ENCODE measurements at places on chromosomes 4 and X. TPM values are rescaled to one million over a fixed set of nuclear protein-coding genes. Genes with fewer than 3 reads are reported as not detected.

SMIM10 gene
- total RNA-seq: 12.0 TPM

RAB39B gene
- 1.6 TPM for total RNA-seq

IL21 gene
- total RNA-seq: not detected

SMR3A gene
- total RNA-seq: not detected

FHL1 gene
- 149 TPM for total RNA-seq

MAP9 gene
- 3.8 TPM for total RNA-seq

SULT1E1 gene
- total RNA-seq: not detected

DNA sequence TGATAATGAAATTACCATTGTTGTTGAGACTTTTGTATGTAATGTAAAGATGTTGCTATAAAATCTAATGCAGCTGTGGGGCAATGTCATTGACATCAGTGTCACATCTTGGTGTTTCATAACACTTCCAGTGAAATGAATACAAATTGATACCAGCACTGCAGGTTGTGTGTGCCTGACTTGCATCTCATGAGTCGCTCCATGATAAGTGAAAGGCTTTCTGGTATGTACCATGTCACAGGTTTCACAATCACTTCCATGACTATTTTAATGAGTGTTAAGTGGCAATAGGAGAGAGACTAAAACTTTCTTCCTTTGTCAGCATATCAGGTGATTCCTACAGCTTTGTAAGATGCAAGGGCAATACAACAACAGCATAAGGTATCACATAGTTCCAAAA is 94.4 kb downstream of the ABCB7 start:
- no peak for DNase-seq

- DNase-seq: no peak
Observed at GRCh38 chr4:102474736-102475504, 26.2 kb upstream of the NFKB1 start.

DNA sequence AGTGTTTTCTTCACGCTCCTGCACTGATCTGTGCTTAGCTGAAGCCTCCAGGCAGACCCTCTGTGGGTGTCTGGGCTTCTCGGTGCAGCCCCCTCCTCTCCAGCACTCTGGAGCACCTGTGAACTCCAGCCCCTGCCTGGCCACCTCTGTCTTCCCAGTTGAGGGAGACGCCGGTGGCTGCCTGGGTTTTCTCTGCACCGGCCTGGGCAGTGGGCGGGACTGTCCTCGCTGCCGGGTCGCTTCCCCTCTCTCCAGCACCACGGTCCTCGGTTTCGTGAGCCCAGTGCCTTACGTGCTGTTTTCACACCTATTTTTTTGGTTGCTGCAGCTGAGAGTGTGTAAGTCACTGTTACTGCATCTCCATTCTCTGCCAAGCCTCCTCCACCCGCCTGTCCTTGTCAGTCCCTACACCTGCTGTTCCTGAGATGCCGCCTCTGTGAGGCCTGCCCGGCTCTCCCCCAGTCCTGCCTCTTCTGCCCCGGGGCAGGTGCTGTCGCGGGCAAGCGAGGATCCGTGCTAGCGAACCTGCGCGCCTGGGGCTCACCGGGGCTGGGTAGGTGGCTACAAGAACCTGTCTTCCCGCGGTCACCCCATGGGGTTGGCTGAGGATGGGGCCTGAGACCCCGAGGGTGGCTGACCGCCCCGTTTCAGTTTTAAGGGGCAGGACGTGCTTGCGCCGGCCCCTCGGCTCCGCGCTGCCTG is 2.4 kb upstream of the FGFRL1 start:
- no peak for DNase-seq

DNA sequence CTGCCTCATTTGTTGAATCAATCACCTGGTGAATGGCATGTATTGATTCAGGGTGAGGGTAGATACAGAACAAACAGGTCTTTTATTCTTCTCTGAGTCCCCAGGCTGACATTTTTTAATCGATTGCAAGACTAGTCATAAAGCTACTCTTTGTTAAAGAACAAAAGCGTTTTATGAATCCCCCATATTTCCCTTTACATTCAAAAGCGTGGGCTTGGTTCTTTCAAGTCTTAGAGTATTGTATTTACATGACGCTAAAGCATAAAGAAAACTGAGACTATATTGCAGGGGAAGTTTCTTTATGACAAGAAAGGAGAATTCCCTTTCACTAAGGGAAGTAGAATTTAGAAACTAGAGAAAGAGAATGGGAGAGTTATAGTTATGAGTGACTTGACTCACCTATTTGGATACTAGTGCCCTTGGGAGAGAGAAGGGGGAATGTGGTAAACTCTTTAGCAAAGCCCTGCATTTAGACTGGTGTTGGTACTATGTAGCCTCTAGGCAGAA is 69.3 kb upstream of the PDE5A start:
- DNase-seq: no peak

- DNase-seq: no peak
Observed at GRCh38 chrX:40449956-40450706, 130.6 kb upstream of the ATP6AP2 start.

GRCh38 chr4:153514688-153515426 is 48.7 kb downstream of the TMEM131L start:
- DNase-seq: no peak

DNA sequence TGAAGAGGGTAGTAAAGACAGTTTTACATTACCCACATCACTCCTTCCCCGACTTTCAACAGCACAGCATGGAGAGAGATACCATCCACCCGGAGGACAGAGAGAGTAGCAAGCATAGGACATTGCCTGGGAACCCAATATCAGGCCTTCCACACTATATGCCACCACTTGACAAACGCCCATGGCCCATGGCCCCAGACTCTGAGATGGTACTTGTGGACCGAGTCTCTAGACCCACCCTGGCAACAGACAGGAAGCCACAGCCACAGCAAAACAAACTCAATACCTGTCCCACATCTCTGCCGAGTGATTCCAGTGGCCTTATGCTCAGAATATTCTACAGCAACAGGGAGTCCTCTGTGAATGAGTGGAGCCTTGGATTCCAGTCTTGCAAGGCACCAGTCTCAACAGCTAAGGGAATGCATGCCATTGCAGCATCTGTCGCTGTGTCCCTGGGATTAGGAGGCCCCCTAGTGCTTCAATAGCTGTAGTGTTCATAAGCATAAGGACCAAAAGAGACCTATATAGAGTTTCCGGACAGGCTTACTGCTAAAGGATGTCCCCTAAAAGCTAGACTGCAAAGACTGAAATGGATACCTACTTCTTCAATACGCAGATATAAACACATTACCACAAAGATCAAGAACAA is 14.7 kb upstream of the CT55 start:
- DNase-seq: no peak

GRCh38 chr4:109211671-109212070 is 90.8 kb downstream of the COL25A1 start:
- no peak for DNase-seq

DNA sequence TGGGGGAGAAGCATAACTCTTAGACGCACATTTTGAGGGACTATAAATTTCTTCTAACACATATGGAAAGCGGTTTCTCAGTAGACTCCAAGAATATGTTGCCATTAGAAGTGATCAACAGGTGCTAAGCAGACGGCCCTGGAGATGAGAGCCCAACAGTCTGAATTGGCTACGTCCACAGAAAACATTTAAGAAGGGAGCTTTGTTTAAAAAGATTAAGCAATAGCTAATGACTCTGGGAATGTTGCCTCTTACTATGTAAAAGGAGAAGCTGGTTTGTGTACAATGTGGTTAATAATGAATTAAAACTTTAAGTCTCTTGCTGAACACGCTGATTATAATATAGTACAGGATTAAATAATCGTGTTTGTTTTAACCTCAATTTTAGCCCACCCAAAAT is 399.5 kb downstream of the SMARCA1 start:
- no peak for DNase-seq

DNA sequence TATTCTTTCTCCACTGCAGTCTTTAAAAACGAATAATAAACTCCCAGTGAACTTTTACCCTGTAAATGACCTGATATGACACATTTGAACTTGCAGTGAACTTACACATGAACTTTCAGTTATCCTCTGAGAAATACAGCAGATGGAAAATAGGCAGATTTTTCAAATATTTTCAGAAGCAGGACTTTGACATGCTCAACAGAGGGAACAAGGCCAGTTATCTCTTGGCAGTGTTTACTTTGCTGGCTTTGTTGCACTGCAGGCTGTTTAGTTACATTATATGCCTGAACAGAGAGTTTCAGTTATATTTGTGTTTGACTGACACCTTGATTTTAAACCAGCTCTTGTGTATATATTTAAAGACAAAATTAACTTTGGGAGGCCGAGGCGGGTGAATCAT is 47.6 kb upstream of the FGG start:
- DNase-seq: peak; percentile 30

GRCh38 chr4:105895583-105896460 is 551 bp downstream of the NPNT start:
- DNase-seq: peak; percentile 24

Data from MG63 (cell line).